Hematopoietic multipotent progenitor cell (in vitro differentiated cells): ENCODE measurements at places on chromosomes 1 and 21.

GRCh38 chr1:205344066-205344928 is 12.4 kb downstream of the KLHDC8A start:
- peak; percentile 47 for DNase-seq

DNA sequence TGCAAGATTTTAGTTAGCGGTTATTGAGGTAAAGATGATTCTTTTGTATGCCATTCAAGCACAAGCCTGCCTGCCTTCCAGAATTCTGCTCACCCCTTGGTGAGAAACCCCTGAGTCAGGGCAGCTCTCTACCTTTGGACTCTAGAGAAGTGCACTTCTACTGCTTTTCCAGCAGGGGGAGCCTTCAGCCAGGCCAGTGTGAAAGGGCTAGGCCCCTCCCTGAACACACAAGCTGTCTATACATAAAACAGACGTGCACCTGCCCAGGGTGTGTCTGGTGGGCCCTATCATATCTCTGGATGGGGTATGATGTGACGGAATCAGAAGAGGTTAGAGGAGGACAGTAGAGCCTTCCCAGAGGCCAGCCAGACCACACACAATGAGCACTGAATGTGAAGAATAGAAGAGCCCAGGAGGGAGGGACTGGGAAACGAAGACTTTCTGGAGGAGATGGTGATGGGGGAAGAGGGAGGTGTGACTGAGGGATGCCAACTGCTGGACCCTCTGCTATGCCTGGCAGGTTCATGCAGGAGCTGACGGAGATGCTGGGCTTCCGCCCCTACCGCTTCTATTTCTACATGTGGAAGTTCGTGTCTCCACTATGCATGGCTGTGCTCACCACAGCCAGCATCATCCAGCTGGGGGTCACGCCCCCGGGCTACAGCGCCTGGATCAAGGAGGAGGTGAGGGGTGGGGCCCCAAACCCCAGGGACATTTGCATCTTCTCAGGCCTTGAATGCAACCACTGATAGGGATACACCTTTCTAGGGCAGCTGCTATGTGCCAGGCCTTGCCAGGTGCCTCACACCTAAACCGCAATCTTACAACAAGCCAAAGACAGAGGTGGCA is 13.0 kb upstream of the KCNC4 start:
- DNase-seq, result peak; percentile 41

DNA sequence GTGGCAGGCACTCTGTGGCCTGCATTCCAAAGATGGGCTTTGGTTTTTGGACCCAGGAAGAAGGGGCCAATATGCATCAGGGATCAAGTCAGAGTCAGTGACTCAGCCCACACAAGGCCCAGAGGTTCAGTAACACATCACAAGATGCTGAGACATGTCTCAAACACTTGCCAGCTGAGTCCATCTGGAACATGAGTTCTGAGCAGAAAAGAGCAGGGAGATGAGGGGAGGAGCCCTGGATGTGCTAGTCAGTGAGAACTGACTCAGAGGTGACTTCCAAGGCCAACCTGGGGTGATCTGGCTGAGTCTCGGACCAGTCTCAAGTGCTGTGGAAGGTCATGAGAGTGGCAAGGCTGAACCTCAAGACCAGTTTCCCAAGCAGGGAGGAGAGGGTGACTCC is 150.1 kb downstream of the CDC7 start:
- DNase-seq, result no peak

GRCh38 chr1:196997423-196997822 is 20.1 kb downstream of the CFHR5 start:
- no peak for DNase-seq

- peak; percentile 52 for DNase-seq
Observed at GRCh38 chr1:1058921-1059493, 15.1 kb downstream of the RNF223 start.

DNA sequence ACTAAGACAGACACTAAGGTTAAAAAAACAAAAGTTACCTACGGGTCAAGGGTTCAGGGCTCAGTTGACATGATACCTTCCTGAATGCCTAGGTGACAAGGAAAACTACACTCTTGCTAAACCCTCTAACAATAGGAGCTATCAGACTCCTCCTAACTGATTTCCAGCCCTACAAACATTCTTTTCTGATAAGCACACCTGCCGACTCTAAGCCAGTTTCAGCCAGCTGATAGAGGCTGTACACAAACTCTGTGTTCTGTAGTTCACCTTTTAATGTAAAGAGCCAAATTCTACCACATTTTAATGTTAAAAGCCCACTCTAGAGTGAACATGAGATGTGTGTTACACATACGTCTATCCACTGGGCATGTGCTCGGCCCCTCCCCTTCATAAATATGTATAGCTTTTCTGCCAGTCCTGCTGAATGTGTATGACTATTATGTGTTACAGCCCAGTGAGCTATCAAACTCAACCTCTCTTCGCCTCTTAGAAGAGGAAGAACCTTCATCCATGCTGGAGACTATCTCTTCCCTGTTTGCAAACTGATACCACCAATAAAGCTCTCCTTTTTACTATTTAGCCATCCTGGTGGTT is 40.0 kb upstream of the FAM163A start:
- DNase-seq, result no peak

GRCh38 chr1:157652859-157653493 is 47.6 kb downstream of the FCRL3 start:
- DNase-seq, result peak; percentile 59

DNA sequence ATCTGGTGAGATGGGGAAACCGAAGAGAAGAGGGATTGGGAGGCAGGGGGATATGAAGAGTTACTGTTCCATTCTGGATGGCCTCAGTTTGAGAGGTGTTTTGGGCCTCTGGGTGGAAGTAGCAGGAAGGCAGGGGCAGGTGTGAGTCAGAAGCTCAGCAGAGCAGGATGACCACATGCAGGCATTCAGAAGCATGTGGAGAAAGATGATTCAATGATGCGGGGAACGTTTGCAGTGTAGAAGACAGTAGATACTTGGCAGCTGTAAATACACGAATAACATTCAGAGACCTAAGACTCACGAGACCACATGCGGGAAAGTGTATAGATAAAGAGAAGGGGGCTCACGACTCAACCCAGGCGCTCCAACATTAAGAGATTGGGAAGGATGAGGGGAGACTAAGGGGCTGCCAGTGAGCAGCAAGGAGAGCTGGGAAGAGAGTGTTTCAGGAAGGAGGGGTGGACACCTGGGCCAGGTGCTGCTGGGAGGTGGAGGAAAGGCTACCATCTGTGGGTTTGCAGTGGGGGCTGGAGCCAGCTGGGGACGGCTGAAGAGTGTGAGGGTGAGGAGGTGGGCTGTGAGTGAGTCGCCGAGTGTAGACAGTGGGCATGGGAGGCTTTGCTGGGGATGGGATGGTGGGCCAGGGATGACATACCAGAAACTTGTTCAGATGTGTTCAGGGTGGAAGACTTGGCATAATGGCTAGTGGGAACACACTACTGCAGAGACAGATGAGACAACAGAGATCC is 5.8 kb upstream of the EPS8L3 start:
- no peak for DNase-seq
